ENCODE measurements at places on chromosomes 12 and 14.

- DNase-seq = no peak
Observed at GRCh38 chr12:119868992-119869391, 8.1 kb downstream of the CIT start.

DNA sequence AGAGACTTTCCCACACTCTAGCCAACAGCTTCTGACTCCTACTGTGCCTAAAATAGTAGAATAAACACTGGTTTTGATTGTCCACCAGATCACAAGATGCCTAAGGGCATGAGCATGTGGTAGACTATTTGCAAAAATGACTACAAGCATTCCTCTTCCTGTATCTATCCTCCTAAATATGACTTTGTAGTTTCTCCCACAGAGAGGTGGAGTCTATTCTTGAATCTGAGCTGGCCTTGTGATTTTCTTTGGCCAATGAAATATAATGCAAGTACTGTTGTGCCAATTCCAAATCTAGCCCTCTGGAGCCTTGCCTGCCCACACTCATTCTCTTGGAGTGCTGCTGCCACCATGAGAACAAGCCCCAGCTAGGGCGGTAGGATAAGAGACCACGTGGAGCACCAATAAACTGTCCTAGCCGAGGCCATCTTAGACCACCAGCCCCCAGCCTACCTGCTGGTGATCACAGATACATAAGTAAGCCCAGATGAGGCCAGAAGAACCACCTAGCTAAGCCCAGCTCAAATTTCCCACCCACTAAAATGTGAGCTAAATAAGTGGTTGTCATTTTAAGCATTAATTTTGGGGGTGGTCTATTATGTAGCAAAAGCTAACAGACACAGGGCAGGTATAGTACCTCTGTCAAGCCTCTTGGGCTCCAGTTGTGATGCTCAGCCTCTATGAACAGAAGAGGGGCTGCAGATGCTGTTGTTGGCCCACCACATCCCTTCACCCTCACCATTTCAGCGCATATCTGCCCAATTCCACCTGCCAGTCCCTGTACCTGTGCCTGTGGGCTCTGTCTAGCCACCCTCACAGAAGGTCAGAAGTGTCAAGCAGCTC lies 17.9 kb downstream of the ZFP36L1 start:
- DNase-seq = no peak

DNA sequence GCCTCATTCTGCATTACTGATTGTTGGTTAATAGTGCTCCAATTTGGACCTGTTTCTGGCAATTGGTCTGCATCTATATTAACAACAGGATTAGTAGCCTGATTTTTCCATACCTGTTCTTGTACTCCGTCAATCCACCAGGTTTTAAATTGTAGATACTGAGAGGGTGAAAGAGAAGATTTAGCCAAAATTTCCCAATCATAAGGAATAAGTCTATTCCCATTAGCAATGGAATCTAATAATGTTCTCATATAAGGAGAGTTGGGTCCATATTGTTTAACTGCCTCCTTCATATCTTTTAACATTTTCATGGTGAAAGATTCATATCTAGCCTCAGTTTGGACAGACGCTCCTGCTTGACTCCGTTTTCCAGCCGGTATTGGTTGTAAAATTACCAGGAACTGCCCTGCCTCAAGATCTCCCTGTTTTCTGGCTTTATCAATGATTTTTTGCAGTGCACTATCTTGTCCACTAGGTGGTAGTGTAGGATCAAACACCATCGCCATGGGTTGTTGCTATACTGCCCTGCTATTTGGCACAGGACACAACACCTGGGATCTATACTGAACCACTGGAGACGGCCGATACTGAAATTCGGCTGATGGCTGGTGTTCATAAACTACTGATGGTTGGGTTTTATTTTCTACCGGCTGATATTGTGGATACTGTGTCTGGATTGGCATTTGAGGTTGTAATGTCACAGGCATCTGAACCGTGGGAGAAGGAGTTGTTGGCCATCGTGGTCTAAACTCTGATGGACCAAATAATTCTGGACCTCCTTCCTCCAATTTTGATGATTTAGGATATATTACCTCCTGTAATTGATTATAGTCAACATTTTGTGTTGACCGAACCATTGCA lies 25.2 kb downstream of the DHRS4L2 start:
- DNase-seq = peak; percentile 63

- no peak for DNase-seq
Observed at GRCh38 chr14:41385797-41386196, 220.9 kb upstream of the LRFN5 start.

- DNase-seq = peak; percentile 2
Observed at GRCh38 chr14:52951681-52952554, 1.1 kb upstream of the FERMT2 start.

- peak; percentile 84 for DNase-seq
Observed at GRCh38 chr12:6867413-6868210, at the start of gene TPI1. TSS of gene TPI1 (plus strand) at chr12:6867531. CDS start at chr12:6867567, 36 bp downstream.

GRCh38 chr12:57612711-57613426 lies 1.6 kb downstream of the ARHGEF25 start:
- DNase-seq = no peak

- no peak for DNase-seq
Observed at GRCh38 chr12:93541578-93542225, 30.8 kb upstream of the SOCS2 start.

GRCh38 chr14:76131071-76131965 lies 20.4 kb upstream of the GPATCH2L start:
- no peak for DNase-seq

- DNase-seq = no peak
Observed at GRCh38 chr12:95802482-95803270, 12.1 kb upstream of the NTN4 start.

- no peak for DNase-seq
Observed at GRCh38 chr12:123966596-123966995, 6.0 kb downstream of the CCDC92 start.

GRCh38 chr14:81474148-81474492 lies 59.5 kb downstream of the SEL1L start:
- DNase-seq = no peak

DNA sequence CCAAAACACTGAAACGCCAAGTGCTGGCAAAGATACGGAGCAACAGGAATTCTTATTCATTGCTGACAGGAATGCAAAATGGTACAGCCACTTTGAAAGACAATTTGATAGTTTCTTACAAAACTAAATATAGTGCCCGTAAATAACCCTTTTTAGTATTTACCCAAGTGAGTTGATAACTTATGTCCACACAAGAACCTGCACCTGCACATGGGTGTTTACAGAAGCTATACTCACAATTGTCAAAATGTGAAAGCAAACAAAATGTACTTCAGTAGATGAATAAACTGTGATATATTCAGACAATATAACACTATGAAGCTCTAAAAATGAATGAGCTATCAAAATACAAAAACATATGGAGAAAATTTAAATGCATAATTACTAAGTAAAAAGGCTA lies 86.6 kb downstream of the ATXN7L3B start:
- no peak for DNase-seq

DNA sequence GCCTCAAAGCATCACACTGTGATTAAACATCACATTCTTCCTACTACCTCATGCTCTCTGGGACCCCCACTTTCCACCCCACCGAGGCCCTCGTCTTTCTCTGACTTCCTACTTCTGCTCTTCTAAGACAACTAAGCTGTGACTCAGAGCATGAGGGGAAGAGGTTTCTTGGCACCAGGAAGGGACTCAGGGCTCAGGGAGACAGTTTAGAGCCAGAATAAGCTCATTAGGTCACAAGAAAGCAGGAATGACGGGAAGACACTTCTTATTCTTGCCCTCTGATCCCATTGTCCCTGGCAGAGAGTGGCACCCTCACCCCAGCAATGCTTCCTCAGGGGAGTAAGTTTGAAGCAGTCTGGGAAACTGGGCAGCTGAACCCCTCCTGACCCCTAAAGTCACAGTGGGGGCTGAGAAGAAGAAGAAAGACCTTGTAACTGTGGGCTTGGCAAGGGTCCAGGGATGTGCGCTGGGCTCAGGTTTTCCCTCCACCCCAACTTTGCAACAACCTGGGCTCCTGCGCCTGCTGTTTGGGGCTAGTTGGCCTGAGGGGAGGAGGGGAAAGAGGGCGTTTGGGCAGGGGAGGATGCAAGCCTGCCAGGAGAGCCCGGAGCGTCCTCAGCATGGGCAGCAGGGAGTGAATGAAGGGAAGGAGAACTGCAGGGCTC lies 64.6 kb upstream of the ACTN1 start:
- no peak for DNase-seq
